Type B pancreatic cell (in vitro differentiated cells): ENCODE measurements at places on chromosomes 13 and 19.

GRCh38 chr13:66128692-66129269 is 1101.4 kb downstream of the PCDH9 start:
- DNase-seq: no peak

DNA sequence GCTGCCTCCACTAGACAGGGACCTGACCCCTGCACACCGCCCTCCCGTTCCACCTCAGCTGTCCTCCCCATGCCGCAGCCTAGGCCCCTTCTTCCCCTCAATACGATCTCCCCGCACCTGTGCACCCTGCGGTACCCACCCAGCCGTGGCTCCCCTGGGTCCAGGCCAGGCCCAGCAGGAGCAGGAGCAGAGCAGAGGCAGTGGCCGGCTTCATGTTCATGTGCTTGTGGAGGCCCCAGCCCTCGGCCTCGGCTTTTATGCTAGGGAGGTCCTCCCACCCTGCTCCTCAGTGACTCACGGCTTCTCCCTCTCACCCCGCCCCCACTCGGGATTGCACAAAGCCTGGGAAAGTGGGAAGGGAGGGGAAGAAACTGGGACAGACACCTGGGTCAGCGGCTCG is 11.4 kb upstream of the KRTDAP start:
- no peak for DNase-seq

- no peak for DNase-seq
Observed at GRCh38 chr13:20331949-20332348, 99.8 kb upstream of the GJB6 start.

- no peak for DNase-seq
Observed at GRCh38 chr13:25463496-25463895, 91.7 kb downstream of the ATP8A2 start.

DNA sequence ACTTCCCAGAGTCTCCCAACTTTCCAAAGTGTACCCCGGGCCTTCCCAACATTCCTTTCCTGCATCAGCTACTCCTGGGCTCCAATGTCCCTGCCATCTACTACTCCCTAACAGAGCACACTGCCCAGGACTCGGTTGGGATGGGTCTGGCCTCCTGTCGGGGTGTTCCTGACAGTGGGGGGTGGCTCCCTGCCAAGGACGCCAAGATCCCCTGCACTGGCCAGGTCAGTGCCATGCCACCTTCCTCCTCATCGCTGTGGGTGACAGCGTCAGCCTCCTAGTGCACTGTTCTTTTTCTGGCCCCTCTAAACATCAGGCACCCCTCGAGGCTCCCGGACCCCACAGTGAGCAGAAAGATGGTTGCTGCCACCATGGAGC is 13.8 kb downstream of the EPS15L1 start:
- DNase-seq: no peak

DNA sequence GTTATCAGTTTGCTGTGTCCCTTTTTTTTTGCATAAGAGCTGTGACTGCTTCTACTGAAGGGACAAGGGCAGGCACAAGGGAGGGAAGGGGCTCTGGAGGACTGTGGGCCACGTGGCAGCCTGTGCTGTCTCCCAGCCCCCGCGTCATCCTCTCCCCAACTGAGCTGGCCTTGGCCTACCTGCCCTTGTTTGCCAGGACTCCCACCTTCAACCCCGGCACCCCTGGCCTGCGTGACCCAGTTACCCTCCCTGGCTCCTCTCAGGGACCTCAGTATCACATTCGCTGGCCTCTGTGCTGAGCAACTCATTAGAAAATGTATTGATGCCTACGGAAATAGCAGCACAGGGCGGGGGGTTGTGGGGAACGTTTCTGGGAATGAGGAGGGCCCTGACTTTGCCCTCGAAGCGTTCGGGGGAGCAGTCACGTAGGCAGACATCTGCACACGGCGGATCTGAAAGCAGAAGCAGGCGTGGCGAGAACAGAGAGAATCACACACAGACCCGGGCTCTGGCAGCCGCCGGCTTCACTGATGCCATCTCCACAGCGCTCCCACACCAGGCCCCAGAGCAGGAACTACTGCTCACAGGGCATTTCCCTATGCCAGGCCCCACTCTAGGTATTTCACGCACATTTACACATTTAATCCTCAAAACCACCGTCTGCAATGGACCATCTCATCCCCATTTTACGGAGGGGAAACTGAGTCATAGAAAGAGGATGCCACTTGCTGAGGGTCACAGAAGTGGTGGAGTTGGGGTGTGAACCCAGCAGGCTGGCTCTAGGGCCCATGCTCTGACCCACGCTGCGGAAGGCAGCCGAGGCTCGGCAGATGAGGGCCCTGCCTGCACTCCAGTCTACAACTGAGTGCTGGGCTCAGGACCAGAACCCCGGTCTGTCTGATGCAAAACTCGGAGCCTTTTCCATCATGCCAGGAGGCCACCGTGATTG is 5.7 kb upstream of the ATF5 start:
- DNase-seq: no peak

DNA sequence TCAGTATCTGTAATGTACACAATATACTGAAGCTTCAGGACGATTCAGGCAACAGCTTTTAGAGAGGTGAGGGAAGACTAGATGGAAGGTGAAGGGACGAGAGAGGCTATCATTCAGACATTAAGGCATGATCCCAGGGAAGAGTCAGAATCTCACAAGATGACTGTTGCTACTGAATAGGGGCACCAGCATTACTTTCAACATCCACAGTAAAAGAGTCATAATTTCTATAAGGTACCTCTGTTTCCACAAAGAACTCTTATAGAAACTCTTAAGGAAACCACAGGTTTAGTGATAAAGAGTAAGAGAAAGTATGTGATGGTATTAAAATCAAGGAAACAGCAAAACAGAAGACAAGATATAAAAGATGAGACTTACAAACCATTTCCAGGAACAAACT is 23.0 kb downstream of the LCP1 start:
- DNase-seq: no peak

- peak; percentile 82 for DNase-seq
Observed at GRCh38 chr19:45607071-45608029, 5.3 kb upstream of the GPR4 start.

DNA sequence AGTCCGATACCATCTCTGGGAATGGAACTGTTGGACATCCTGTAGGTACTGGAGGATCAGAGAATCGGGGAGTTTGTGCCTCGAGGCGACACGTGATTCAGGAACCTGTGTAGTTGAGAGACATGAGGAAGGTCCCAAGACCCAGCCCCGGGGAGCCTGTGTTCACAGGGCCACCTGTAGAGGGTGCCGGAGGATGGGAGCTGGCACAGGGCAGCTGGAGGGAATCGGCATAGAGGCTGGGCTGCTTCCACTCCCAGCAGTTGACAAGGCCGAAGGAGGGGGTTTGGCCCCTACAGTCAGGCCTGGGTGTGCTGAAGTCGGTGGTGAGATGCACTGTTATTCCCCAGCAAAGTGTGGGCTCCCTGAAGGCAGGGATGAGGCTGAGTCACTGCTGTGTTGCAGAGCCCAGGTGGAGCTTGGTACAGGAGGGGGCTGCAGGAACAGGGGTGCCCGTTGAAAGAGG is 2.5 kb upstream of the ISYNA1 start:
- DNase-seq: no peak

- DNase-seq: no peak
Observed at GRCh38 chr19:5916181-5916708, 2.2 kb downstream of the CAPS start.

DNA sequence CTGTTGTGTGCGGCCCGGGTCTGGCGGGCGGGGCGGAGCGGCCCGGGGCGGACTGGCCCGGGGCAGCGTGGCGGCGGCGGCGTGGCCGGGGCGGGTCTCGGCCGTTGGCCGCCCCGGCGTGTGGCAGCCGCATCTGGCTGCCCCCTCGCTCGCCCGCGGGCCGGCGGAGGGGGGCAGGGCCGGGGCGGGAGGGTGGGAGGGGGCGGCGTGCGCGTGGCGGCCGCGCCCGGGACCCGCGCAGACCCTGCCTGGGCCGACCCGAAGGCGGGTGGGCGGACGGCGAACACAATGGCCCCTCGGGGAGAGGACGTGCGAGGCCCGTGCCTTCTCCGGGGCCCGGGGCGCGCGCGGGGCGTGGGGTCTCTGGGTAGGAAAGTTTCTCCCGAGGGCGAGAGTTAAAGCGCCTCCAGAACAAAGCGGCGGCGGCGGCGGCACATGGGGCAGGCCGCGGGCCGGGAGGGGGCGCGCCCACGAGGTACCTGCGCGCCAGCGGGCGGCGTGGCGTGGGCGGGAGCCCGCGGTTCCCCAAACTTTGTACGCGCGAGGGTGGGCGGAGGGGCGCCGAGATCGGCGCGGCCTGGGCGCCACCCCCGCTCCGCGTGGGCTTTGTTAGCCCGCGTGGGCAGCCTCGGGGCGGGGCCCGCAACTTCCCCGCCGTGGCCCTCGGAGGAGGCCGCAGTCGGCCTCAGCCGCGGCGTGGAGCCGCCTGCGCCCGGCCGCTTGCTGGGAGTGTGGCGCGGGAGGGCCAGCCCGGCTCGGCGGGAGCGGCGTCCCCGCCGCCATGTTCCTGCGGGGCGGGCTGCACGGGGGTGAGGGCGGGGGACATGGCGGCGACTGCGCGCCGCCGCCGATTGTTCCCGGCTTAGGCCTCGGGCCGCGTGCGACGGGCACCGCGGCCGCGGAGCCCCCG is 764 bp downstream of the MIR17HG start:
- peak; percentile 75 for DNase-seq

- no peak for DNase-seq
Observed at GRCh38 chr13:108257248-108257647, 12.3 kb upstream of the TNFSF13B start.

- no peak for DNase-seq
Observed at GRCh38 chr13:66139250-66139649, 1090.9 kb downstream of the PCDH9 start.

DNA sequence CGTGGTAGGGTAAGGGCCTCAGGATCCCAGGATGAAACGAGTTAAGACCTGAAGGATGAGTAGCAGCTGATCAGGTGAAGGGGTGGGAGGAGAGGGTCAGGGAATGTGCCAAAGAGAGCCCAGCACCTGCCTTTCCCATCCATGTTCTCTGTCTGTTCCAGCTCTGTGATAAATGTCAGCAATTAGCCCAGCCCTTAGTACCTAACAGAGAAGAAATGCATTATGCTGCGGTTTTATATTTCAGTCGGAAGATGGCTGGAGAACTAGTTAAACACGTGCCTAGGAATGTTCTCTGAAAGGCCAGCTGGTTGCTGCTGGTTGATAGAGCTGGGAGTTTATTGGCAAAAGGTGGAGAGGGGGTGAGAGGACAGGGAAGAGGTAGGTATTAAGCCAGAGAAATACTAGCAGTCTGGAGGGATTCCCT is 268.2 kb downstream of the SHISA2 start:
- no peak for DNase-seq

- no peak for DNase-seq
Observed at GRCh38 chr19:33686262-33686661, 64.5 kb downstream of the CHST8 start.

DNA sequence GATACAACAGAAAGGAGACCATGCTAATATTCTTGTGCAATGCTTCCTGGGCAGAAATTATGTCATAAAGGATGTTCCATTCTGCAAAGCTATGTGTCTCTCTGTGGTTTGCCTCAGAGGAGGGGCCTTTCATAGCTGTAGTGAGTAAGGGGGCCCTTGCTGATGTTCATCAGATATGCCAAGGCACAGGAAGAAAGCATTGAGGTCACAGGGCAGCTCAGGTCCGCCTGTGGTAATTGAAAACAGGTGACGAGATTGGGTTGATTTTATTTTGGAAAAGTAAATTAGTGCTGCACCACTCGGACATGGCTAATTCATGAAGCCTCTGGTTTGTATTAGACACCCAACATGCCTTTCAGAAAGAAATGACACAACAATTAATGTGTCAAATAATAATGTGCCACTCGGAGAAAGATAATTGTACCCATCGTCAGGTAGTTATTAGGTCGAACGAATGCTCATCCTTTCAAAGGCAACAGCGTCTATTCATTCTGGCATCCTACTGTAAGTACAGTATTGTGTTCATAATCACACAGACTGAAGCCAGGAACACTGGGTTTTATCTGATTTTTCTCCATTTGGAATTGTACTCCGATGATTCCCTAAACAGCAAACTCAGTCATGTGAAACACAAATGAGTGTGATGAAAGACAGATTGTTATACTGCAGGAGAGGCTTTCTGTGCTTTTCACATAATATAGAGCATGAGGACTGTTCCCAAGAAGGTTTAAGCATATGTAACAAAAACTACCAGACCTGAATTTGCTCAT is 421.6 kb upstream of the KLF12 start:
- no peak for DNase-seq

DNA sequence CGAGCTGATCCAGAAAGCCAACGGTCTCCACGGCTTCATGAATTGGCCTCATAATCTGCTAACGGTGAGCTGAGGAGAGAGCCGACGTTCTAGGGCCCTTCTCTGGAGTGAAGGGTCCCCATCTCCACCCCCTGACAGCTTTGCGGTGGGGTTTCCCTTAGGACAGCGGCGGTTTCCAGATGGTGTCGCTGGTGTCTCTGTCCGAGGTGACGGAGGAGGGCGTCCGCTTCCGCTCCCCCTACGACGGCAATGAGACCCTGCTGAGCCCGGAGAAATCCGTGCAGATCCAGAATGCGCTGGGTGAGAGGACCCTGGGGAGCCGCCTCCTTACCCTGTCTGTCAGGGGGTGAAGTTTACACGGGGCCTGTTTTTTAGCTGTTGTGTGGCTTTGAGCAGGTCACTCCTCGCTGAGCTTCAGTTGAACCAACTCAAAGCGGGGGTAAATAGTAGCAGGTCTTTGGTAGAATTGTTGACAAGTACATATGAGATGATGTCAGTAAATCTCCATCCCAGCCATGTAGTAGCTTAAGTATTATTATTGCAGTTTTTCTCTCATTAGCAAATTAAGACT is 801 bp downstream of the QTRT1 start:
- DNase-seq: no peak

GRCh38 chr13:76723551-76724232 is 162.5 kb downstream of the KCTD12 start:
- no peak for DNase-seq

DNA sequence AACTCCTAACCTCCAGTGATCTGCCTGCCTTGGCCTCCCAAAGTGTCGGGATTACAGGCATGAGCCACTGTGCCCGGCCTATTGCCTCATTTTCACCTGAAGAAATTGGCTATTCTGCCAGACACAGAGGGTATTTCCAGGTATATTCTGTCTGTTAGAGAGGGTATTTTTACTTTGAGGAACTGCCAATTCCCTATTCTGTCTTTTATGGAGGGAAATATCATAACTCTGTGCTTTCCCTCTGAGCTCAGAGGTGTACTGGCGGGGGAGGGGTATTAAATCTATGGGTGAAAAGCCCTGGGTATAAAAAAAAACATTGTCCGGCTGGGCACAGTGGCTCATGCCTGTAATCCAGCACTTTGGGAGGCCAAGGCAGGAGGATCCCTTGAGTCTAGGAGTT is 24.8 kb downstream of the TSKS start:
- DNase-seq: no peak

- DNase-seq: peak; percentile 86
Observed at GRCh38 chr19:5578097-5578846, 10.5 kb upstream of the TINCR start.

- DNase-seq: no peak
Observed at GRCh38 chr19:2783781-2784145, 690 bp upstream of the SGTA start.

- no peak for DNase-seq
Observed at GRCh38 chr19:5337126-5337525, 3.5 kb downstream of the PTPRS start.

GRCh38 chr13:67549331-67549730 is 319.2 kb upstream of the PCDH9 start:
- no peak for DNase-seq
